ENCODE measurements at places on chromosomes 5 and 9.

GRCh38 chr5:173317852-173318251, 10.4 kb downstream of the STC2 start:
- DNase-seq, result no peak

DNA sequence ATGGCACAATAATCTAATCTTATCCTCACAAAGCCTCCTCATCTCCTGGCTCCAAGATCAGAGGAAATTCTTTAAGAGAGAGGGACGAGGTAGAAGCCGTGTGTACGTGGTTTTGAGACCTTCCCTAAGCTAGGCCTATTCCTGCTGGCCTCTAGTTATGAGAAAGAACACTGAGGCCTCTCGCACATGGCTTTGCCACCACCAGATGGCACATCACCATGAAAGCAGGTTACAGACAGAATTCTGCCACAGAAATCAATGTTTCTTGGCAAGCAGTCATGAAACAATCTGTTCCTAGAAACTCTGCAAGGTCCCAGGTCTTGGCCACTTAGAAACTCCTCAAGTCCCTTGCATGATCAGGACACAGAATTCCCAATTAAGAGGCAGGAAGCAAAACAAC, 268.2 kb upstream of the TAS2R1 start:
- peak; percentile 77 for DNase-seq

GRCh38 chr5:177967221-177967887, 28.7 kb downstream of the PROP1 start:
- no peak for DNase-seq

GRCh38 chr5:24566933-24567332, 77.8 kb downstream of the CDH10 start:
- no peak for DNase-seq

DNA sequence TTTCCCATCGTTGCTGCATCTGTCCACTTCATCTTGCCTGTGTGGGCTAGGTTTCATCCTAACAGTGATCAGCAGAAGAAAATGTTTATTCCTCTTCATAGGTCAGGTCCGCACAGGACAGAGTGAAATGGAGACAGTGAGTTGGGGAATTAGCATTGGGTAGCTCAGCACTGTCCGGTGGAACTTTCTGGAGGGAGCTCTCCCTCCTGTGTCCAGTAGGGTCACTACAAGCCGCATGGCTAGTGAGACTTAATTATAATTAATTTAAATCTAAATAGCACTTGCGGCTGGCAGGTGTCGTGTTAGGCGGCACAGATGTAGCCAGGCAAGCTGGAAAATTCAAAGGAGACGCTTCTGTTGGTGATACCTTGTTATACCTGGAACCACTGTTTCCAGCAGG, 48.4 kb downstream of the CFAP77 start:
- no peak for DNase-seq

GRCh38 chr9:82363198-82363597, 374.6 kb downstream of the SPATA31D1 start:
- no peak for DNase-seq

GRCh38 chr9:134600836-134601638, 40.6 kb upstream of the COL5A1 start:
- DNase-seq, result no peak

Data from umbilical cord (tissue), 2 donors.